Stimulated activated CD8-positive, alpha-beta memory T cell treated with anti-CD3 and anti-CD28 coated beads, Interleukin-4, amount 100 ng/mL, for 48 hours (primary cell): ENCODE measurements at places on chromosomes 4 and X.

GRCh38 chr4:107164962-107165475 lies 128.9 kb upstream of the DKK2 start:
- DNase-seq: no peak

- DNase-seq: no peak
These were observed 81.3 kb downstream of the FAM53A start for GRCh38 chr4:1602655-1603412.

- DNase-seq: no peak
These were observed 89.6 kb upstream of the KIT start for GRCh38 chr4:54568184-54568583.

GRCh38 chrX:154979629-154980028 lies 42.9 kb downstream of the F8 start:
- DNase-seq: no peak

GRCh38 chrX:46803140-46803539 lies 33.7 kb upstream of the RP2 start:
- DNase-seq: no peak

GRCh38 chr4:70291341-70291740 lies 43.4 kb upstream of the CABS1 start:
- no peak for DNase-seq

DNA sequence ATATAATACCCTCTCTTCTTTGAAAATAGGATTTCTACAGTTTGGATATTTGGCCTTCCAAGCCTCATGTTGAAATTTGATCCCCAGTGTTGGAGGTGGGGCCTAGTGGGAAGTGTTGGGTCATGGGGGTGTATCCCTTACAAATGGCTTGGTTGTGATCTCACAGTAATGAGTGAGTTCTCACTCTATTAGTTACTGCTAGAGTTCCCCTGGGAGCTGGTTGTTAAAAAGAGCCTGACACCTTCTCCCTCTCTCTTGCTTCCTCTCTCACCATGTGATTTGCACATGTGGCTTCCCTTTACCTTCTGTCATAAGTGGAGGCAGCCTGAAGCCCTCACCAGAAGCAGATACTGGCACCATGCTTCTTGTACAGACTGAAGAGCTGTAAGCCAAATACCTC lies 73.9 kb downstream of the HDAC8 start:
- DNase-seq: no peak

DNA sequence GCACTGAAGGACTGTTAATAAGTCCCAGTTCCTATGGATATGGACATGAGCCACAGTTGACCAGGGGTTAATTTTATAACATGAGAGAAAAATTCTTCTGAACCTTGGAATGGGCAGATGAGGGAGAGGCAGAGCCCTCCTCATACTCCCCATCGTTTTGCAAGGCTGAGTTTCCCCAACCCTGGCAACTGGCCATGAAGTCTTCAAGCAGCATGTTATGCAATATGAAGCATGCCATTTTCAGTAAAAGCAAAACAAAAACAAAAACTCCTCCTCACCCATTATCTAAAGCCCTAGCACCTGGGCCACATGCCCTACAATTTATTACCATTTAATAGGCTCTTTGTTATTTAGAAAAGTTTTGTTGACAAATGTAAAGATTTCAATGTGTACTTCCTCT lies 64.5 kb downstream of the GPC4 start:
- no peak for DNase-seq

DNA sequence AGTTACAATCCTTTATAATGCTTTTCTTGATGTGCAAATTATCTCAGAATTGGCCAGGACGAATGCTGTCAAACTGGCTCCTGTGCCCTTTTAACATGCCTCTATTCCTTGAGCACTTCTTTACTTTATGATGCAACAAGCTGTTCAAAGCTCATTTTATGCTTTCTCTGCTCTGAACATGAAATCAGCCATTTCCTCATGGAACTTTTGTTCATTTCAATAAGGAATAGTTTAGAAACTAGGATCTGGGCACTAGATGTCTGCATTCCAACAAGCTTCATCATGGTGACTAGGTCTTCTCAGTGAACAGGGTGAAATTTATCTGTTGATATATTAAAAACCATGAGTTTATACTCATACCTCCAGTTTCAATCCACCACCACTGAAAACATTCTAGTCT lies 87.3 kb upstream of the TEX13A start:
- DNase-seq: no peak

- DNase-seq: no peak
These were observed 72.4 kb upstream of the LONRF3 start for GRCh38 chrX:118901991-118902390.

GRCh38 chr4:77376788-77377460 lies 219.9 kb downstream of the CCNG2 start:
- no peak for DNase-seq

- no peak for DNase-seq
These were observed 178.5 kb downstream of the CBR4 start for GRCh38 chr4:168831585-168831918.

DNA sequence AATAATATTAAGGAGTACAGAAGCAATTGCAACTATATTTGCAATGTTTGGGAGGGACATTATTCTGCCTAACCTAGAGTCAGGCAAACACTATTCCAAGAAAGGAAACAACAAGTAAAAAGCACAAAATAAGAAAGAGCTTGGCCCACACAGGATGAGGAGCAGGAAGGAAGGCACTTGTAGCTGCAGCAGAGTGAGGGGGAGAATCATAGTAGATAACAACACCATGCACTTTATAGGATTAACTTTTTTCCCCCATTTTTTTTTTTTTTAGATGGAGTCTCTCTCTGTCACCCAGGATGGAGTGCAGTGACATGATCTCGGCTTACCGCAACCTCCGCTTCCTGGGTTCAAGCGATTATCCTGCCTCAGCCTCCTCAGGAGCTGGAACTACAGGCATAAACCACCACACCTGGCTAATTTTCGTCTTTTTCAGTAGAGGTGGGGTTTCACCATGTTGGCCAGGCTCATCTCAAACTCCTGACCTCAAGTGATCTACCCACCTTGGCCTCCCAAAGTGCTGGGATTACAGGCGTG lies 10.3 kb upstream of the JCHAIN start:
- DNase-seq: no peak

DNA sequence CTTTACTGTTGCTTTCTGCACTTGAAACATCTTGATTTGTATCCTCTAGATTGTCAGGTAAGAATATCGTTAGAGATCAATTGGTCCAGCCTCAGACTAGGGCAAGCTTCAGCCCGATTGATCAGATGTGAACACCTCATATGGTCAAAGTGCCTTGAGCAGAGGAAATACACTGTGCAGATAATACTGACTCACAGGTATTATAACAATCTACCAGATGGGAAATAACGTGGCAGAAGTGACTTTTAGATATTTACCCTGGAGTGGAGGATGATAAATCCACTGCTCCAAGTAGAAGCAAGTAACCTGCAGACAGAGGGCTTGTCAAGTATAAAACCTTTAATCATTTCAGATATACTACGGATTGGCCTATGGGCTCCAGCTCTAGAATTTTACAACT lies 17.9 kb downstream of the VEGFC start:
- DNase-seq: no peak

DNA sequence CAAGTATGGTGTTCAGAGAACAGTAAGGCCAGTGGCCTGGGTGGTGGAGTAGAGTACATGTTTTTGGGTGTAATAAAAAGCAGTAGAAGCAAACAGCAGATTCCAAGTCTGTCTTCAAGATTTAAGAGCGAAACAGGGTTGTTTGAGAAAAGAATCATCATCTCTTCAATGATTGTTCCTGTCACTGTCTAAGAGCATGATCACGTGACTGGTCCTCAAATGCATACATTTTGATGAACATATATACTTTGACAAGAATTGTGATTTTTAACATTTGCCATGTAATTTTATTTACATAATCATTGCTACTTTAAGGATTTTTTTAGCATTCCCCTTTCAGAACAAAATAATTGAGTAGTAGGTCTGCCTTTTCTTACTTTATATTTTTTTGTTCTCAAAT lies 252.6 kb upstream of the GPR101 start:
- no peak for DNase-seq

DNA sequence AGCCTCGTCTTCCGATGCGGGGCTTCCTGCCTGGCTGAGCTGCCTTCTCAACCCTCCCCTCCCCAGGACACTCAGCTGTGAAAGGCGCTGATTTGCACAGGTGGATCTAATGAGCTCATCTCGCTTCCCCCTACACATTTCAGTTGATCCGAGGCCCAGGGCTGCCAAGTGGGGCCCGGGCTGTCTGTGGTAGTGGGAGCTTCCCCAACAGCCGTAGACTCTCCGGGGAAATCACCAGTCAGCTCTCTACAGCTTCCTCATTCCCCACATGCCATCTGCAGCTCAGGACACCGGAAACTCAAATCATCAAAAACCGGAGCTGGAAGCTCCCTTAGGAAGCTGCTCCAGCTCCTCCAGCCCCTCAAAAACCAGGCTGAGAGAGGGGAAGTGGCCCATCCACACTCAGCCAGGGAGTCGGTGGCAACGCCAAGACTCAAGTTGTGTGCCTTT lies 56.2 kb downstream of the SMIM20 start:
- DNase-seq: no peak

GRCh38 chr4:76488455-76488854 lies 53.4 kb downstream of the SHROOM3 start:
- DNase-seq: no peak

- no peak for DNase-seq
These were observed 8.8 kb downstream of the PROM1 start for GRCh38 chr4:16075061-16075460.

DNA sequence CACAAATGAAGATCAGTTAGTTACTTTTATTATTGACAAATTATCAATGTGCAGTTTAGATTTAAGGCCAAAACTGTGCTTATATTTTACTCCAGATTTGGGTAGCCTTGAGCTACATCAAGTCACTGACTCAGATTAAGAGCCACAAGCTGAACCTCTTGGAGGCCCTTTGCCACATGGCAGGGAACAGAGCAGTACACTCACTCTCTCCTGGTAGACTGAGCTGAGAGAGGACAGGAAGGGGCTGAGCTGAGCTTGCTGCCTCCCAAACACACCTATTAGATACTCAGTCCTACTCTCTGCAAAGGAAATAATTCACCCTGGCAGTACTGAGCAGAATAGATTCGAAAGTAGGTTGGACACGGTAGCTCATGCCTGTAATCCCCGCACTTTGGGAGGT lies 7.8 kb downstream of the STAP1 start:
- no peak for DNase-seq

- no peak for DNase-seq
These were observed 101.0 kb upstream of the HS3ST1 start for GRCh38 chr4:11529625-11530201.

DNA sequence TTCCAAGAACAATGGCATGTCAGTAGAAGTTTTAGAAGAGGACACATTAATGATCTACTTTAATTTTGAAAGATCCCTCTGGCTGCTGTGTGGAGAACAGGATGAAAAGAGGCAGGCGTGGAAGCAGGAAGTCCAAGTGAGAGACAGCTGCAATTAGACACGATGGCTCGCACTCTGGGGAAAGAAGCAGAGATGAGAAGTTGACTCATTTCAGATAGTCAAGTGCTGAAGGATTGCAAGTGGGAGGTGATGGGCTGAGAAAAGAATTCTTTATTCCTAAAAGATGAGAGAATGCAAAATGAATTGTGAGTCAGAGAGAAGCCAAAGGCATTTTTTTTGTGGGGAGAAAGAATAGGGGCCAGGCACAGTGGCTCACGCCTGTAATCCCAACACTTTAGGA lies 16.5 kb downstream of the RXFP1 start:
- DNase-seq: no peak

- no peak for DNase-seq
These were observed 1826.0 kb downstream of the STIM2 start for GRCh38 chr4:28686618-28687017.

DNA sequence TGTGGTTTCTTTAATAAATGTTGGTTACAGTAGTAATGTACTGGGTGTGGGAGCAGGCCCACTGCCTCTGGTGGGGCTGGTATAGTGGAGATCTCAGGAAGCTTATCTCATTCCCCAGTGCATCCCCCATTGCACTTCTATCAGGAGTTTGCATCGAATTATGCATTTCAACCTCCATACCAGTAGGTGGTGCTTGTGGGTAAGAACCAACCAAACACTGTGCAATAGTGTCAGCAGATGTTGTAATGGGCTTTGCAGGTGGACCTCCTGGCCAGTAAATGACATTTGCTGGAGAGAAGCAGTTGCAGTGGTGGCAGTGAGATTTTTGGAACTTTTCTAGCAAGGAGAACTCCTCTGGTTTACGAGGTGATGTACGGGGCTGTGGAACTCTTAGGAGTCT lies 150.6 kb downstream of the POU3F4 start:
- DNase-seq: no peak

DNA sequence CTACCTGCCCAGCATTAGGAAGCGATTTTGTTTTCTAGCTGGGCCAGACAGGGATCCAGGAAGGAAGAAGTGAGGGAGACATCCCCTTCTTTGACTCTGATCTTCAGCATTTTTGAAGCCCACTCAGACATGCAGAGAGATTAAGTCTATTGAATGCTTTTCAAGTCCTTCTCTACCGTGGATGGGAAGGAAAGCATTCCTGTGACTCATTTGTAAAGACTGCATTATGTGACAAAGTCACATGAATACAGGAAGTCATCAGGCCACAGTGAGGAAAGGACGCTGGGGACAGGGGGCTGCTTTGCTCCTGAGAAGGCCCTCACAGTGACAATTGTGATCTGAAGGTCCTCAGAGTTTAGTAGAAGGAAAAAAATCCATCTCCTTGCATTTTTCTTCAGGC lies 67.4 kb upstream of the GBA3 start:
- no peak for DNase-seq

DNA sequence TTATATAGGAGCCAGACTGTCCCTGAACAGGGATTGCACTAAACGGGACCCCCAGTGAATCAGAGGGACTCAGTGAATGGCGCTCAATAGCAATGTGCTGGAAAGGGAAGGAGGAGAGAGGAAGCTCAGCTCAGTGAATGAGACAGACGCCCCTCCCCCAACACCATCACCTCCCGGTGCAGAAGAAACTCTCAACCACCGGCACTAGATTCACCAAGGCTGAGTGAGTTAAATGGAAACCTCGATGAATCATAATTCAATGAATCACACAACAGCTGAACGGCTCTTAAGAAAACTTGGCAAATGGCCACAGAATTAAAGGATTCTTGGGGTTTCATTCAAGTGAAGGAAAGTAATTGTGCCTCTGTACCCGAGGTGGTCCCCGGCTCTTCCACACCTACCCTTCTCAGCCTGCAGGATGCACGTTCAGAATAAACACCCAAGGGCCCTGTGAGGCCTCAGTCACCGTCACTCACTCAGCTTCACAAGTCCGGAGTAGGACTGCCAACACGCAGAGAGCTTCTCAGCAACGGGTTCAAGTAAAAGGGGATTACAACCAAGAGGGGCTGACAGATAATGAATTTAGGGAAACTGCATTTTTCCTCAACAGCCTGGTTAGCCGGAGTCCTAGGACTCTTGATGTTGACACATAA lies 29.3 kb downstream of the CRMP1 start:
- peak; percentile 75 for DNase-seq

- no peak for DNase-seq
These were observed 621.1 kb downstream of the BCOR start for GRCh38 chrX:39476604-39477021.

GRCh38 chrX:13345438-13345837 lies 25.6 kb upstream of the ATXN3L start:
- DNase-seq: no peak

- DNase-seq: no peak
These were observed 6.8 kb upstream of the BCOR start for GRCh38 chrX:40104630-40104984.
